ENCODE measurements at places on chromosomes 2 and 18.

DNA sequence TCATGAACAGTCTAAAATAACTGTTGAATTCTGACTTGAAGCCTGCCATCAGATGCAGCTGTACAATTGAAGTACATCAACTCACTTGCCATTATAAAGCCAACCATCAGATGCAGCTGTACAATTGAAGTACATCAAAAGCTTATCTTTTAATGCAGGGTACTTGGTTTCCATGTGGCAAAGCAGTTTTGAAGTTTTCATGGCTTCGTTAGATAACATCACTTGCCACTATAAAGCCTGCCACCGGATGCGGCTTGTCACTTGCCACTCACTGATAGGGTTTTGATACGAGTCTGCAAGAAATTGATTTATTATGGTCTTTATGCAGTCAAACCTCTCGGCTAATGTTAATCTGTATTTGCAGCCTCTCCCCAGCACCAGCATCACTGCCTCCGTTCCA lies 1605.8 kb downstream of the SUCLG1 start:
- DNase-seq, result no peak

DNA sequence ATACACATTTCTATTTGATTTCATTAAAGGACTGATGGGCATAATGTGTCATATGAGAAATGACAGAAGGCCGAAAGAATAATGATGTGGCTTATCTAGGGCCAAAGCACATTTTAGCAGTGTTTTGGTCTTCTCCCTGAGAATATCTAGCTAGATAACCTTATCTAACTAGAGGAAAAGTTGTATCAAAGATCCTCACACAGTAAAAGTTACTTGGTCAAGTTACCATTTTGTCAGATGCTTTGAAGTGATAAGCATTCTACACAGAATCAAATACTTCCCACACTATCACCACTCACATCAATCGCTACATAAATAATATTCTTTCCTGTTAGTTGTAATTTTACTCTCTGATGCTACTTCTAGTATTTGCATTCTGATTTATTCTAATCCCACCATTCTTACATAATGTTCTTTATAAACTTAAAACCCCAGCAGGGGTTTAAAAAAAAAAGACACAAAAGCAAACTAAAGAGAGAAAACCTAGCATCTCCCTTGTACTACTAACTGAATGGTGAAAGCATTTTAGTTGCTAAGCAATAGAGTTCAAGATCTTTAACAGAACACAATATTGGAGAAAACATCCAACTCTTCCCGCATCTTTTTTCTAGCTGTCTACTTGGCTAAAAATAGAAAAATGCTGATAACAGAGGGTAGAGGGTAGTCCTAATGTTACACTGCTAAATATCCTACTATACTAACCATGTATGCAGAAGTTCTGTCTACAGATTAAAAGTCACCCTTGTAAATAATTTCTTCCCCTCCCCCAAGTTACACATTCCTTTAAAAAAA lies 8.0 kb downstream of the XPO1 start:
- no peak for DNase-seq

- DNase-seq, result no peak
Observed at GRCh38 chr2:233314180-233314925, 6.7 kb downstream of the SAG start.

DNA sequence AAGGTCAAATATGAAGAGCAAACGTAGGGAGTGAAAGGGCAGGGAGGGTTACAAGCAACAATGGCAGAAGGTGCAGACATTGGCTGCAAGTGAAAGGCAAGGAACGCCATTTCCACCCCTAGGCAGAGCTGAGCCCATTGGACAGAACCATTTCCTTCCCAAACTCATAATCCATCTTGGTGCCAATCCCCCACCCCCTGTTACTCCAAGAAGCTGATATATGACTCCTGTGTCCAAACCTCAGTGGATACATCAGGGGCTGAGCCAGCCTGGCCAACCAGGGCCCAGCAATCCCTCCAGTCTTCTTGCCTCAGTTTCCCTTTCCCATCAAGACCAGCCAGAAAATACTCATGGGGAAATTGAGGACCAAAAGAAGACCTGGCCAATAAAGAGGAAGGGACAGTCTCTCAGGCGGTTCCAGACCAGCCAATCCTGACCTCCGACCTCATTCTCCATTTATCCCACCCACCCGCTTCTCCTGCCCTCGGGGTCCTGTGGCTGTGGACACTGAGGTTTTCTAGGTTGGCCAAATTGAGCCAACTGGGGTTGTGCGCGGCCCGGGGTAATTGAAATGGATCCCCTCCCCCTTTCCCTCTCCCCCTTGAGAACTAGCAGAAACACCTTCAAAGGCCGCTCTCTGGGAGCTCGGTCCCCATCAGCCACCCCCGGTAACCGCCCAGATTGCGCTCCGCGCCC lies 24.8 kb downstream of the TNS1 start:
- no peak for DNase-seq

- no peak for DNase-seq
Observed at GRCh38 chr2:151774506-151774905, 40.2 kb upstream of the NEB start.

GRCh38 chr18:11950824-11951223 lies 30.5 kb upstream of the IMPA2 start:
- no peak for DNase-seq

- DNase-seq, result no peak
Observed at GRCh38 chr2:43899589-43899988, 60.8 kb downstream of the ABCG8 start.

DNA sequence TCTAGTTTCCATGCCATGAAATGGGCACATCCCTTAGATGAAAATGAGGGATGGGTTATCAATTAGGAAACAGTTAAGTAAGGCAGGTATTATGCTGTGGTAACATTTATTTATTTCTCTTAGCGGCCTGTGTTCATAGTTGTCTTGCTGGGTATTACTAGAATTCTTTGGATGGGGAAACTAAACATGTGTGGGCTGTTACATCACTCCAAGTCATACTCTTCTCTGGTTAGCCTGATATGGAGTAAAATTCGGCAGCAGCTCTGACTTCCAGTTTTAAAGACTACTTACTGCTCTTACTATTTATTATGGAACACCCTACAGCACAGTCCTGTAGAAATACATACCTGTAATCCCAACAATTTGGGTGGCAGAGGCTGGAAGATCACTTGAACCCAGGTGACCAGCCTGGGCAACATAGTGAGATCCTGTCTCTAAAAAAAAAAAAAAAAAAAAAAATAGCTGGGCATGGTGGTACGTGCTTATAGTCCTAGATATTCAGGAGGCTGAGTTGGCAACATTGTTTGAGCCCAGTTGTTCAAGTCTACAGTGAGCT lies 33.1 kb upstream of the RASGRP3 start:
- no peak for DNase-seq

GRCh38 chr18:79644006-79644665 lies 35.5 kb upstream of the CTDP1 start:
- peak; percentile 46 for DNase-seq

DNA sequence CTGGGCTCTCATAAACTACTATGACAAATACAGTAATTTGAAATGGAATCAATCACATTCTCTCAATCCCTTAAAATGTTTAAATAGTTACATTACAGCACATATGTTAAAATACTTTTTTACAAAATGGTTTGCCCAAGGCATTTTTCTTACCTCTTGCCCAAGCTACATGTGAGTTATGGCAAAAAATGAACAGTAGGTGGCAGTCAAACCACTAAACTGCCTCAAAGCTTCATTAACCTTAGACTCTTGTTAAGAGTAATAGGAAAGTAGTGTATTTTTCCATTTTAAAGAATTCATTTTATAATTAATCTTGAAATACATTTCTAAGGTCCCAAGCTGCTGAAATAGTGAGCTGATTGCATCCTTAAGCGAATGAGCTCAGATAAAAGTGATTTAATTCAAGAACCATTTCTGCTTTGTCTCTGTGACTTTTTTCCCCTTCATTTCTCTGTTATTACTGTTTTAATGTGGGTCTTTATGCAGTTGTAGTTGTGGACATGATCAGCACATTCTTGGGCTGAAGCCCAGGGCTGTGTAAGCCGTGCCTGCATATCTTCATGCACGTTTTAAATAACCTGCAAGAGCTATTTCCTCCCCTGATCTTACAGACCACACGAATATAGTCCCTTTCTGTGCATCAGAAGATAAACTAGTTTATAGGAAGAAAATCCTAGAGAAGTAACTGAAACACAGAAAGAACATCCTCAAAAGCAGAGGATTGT lies 311.8 kb downstream of the LNPK start:
- DNase-seq, result no peak

All from stimulated activated CD4-positive, alpha-beta T cell treated with anti-CD3 and anti-CD28 coated beads, TNF-alpha, amount 100 ng/mL, for 24 hours (primary cell).